ENCODE measurements at places on chromosomes 7 and 10.

DNA sequence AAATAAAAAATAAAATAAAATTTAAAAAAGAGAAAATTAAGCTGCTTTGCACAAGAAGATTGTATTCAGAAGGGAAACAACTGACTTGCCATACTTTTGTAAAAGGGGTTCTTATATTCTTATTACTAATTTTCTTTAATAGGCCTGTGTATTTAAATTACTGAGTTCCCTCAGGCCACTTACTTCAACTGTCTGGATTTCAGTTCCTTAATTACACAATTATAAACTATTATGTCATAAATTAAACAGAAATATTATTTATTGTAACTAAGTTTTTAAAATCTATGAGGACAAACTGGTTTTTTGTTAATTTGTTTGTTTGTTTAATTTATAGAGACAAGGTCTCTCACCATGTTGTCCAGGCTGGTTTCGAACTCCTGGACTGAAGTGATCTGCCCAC lies 22.4 kb upstream of the MICU1 start:
- DNase-seq, result no peak

DNA sequence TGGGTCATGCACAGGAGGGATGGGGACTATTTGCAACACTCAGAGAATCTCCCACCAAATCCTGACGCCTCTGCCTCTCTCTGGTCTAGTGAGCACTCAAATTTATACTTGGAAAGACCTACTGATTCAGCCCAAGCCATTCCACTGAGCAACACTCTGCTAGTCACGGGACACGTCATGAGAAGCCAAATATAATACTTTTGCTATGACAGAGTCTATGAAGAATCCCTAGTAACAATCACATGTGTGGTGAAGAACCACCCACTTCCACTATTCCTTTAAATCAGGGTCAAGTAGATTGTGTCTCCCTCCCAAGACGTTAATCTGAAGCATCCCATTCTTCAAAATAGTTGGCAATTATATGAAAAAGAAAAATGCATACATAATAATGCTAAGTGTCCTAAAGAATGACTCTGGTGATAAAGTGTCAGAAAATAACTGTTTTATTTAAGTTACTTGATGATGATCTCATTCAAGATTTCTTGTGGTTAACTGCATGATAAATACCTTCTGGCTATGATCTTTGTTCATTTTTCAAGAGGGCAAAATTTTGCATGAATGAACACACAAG lies 28.5 kb downstream of the CHCHD3 start:
- no peak for DNase-seq

DNA sequence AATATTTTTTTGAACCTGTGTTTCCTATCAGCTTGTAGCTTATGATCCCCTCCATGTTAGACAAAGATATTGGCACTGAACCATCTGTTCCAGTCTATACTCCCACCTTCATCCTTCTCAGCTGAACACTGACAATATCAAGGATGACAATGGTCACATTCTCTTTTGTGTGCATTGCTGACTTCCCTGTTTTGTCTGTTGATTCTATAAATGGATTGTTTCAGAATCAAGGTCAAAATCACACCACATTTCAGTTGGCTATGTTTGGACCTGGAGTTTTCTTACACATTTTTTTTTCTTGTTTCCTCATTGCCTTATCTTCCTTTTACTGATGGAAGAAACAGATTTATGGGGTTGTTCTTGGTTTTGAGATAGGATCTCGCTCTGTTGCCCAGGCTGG lies 11.3 kb upstream of the SMURF1 start:
- DNase-seq, result no peak

- no peak for DNase-seq
Observed at GRCh38 chr10:484441-484924, 205.0 kb downstream of the DIP2C start.

GRCh38 chr7:1872191-1873069 lies 202.4 kb downstream of the ELFN1 start:
- DNase-seq, result no peak

- no peak for DNase-seq
Observed at GRCh38 chr10:78335691-78336401, 302.2 kb downstream of the RPS24 start.

GRCh38 chr7:47818796-47819606 lies 129.3 kb downstream of the PKD1L1 start:
- DNase-seq, result no peak

DNA sequence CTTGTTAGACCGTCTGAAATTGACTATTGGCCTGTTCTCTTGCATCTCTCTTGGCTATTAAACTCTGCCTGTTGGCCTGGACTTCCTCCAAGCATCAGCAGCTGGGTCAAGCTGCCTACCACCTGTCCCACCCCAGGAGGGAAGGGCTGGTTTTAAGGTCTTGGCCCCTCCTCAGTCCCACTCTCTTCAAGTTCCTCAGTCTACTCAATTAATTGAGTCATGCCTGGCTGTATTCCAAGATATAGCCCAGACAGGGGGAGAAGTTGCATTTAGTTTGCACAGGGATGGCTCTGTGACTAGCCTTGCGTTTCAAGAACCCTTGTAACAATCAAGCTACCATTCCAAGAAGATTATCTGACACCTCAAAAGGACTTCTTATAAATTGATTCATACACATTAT lies 113.8 kb upstream of the GLI3 start:
- DNase-seq, result no peak

DNA sequence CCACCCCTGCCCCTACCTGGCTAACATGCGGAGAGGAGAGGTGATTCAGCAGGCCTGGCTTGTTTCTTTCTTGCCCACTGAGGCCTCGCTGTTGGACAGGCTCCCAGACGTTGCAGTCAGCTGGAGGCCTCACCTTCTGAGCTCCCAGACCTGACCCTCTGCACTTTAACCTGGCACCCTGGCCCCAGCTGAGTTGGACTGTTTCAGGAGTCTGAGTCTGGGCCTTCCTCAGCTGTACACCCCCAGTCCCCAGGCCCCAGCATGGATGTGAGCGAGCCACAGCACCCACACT lies 35.0 kb downstream of the UNC5B start:
- no peak for DNase-seq

GRCh38 chr10:1667392-1667791 lies 69.9 kb downstream of the ADARB2 start:
- no peak for DNase-seq

DNA sequence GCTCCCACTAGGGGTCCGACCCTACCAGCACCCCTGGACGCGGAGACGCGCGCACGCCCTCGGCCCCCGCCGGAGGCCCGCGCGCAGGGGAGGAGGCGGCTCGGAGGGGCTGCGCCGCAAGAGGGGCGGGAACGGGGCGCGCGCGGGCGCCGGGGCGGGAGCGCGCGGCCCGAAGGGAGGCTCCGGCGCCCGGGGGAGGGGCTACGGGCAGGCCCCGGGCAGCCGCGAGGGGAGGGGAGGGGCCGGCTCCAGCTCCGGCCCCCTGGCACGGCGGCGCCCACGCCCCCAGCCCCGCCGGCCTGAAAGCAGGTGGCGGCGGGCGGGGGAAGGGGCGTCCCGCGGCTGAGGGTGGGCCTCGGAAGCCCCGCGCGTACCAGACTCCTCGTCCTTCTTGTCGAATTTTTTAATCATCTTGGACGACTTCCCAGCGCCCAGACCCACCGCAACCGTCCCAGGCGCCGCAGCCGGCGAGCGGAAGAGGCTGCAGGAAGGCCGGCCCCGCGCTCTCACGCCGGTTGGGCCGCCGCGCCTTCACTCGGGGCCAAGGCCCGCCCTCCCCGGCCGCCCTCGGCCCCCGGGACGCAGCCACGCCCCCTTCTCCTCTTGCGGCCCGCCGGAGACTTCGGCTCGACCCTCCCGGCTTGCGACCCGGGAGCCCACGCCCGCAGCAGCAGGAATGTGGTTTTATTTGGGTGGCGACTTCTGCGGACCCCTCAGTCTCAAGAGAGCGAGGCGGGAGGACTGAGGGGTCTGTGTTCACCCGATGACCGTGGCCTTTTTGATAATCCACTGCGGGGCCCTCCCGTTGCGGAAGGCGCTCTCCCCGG lies at the start of gene COPG2:
Gene COPG2 (minus strand): TSS at position 491 of the 827 bp plus-strand sequence. CDS start 80 bp downstream, at position 411.
- DNase-seq, result peak; percentile 54

All from activated CD4-positive, alpha-beta T cell treated with anti-CD3 and anti-CD28 coated beads for 1 hour (primary cell).